Aorta (tissue), 5 donors: ENCODE measurements at places on chromosomes 2 and 18. TPM values are rescaled to one million over a fixed set of nuclear protein-coding genes. Genes with fewer than 3 reads are reported as not detected.

Gene TWIST2
- 16.4 TPM for total RNA-seq

GRCh38 chr2:197182668-197183067 is 127.9 kb downstream of the ANKRD44 start:
- no peaks in the 10 kb centered on the region for H3K27me3 ChIP-seq
- H3K27ac ChIP-seq = no peak overlapping the region
- H3K4me3 ChIP-seq = no peak overlapping the region
- DNase-seq = no peak
- H3K4me1 ChIP-seq = peaks cover 7% of the 10 kb centered on the region
- no peaks in the 10 kb centered on the region for H3K36me3 ChIP-seq

Gene COL3A1
- 673 TPM for total RNA-seq

Gene GULP1
- total RNA-seq = 68.8 TPM

Gene ZSWIM2
- total RNA-seq = not detected

DNA sequence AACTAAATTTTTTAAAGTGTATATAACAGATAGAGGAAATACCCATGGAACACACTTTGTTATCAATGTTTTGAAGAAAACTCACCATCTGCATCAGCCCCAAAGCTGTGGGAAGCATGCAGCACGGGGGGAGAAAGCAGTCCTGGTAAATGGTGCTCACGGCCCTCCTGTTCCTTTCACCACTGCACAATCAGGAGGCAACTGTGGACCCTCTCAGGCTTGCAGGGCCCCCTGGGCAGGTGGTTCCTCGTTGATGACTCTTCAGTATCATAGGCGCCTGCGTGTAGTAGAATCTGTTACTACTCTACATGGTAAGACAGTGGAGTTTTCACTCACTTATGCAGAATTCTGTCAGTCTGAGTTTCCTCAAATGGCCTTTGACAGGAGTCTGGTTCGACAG is 4.9 kb upstream of the CNDP1 start:
- H3K27ac ChIP-seq = no peak overlapping the region
- DNase-seq = no peak
- H3K27me3 ChIP-seq = no peaks in the 10 kb centered on the region

GRCh38 chr2:134884435-134884834 is 34.2 kb upstream of the CCNT2 start:
- no peak overlapping the region for H3K4me3 ChIP-seq
- H3K36me3 ChIP-seq = no peaks in the 10 kb centered on the region
- H3K27me3 ChIP-seq = no peaks in the 10 kb centered on the region
- no peak overlapping the region for H3K27ac ChIP-seq
- H3K4me1 ChIP-seq = no peaks in the 10 kb centered on the region

Gene KRTCAP3
- total RNA-seq = 2.4 TPM

Gene ZNF512
- 41.7 TPM for total RNA-seq

DNA sequence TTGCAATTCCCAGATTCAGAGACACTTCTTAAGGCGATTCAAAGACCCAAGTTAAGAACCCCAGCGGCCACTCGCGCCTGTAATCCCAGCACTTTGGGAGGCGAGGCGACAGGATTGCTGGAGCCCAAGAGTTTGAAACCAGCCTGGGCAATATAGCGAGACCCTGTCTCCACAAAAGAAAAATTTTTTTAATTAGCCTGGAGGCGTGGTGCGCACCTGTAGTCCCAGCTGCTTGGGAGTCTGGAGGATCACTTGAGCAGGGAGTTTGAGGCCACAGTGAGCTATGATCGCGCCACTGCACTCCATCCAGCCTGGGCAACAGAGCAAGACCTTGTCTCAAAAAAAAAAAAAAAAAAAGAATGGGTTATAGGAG is 585 bp upstream of the ANAPC1 start:
- H3K27me3 ChIP-seq = no peaks in the 10 kb centered on the region
- peak overlapping the region; percentile 82 for H3K4me3 ChIP-seq
- DNase-seq = no peak
- H3K36me3 ChIP-seq = no peaks in the 10 kb centered on the region
- H3K27ac ChIP-seq = no peak overlapping the region

- H3K27ac ChIP-seq = no peak overlapping the region
- H3K4me3 ChIP-seq = no peak overlapping the region
- H3K27me3 ChIP-seq = no peaks in the 10 kb centered on the region
- no peaks in the 10 kb centered on the region for H3K36me3 ChIP-seq
Measured at GRCh38 chr2:239602290-239603282, 201.8 kb upstream of the HDAC4 start.

Gene CNDP1
- total RNA-seq = 0.49 TPM

Gene METAP1D
- 5.4 TPM for total RNA-seq

- H3K4me1 ChIP-seq = no peaks in the 10 kb centered on the region
- H3K4me3 ChIP-seq = no peak overlapping the region
- H3K27me3 ChIP-seq = no peaks in the 10 kb centered on the region
- no peak overlapping the region for H3K27ac ChIP-seq
- DNase-seq = peak; percentile 33
Measured at GRCh38 chr2:241814643-241815476, 5.9 kb downstream of the NEU4 start.

DNA sequence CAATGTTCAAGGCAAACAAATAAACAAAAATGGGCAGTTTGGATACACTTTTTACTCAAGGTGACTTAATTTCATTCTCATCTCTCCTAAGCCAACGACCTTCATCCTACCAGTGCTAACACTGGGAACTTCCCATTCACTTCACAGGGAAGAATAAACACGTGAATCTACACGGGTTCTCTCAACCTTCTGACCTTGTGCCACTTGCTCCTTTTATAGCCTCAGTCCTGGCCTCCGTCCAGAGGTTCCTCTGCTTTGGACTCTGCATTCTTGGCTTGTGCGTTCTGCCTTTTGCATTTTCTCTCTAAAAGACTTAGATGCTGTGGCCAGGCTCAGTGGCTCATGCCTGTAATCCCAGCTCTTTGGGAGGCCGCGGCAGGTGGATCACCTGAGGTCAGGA is 13.8 kb downstream of the ZNF2 start:
- no peak for DNase-seq
- H3K27me3 ChIP-seq = no peaks in the 10 kb centered on the region
- H3K27ac ChIP-seq = no peak overlapping the region
- no peaks in the 10 kb centered on the region for H3K4me1 ChIP-seq
- peaks cover 25% of the 10 kb centered on the region for H3K36me3 ChIP-seq

Gene CXCR4
- total RNA-seq = 23.7 TPM

- H3K4me1 ChIP-seq = no peaks in the 10 kb centered on the region
- no peak for DNase-seq
- H3K36me3 ChIP-seq = no peaks in the 10 kb centered on the region
- no peak overlapping the region for H3K4me3 ChIP-seq
- H3K27me3 ChIP-seq = no peaks in the 10 kb centered on the region
Measured at GRCh38 chr2:228575897-228576296, 394.4 kb upstream of the SPHKAP start.
